ENCODE measurements at places on chromosomes 12 and 14.

- no peak for DNase-seq
Observed at GRCh38 chr14:100748403-100748802, 21.7 kb downstream of the DLK1 start.

DNA sequence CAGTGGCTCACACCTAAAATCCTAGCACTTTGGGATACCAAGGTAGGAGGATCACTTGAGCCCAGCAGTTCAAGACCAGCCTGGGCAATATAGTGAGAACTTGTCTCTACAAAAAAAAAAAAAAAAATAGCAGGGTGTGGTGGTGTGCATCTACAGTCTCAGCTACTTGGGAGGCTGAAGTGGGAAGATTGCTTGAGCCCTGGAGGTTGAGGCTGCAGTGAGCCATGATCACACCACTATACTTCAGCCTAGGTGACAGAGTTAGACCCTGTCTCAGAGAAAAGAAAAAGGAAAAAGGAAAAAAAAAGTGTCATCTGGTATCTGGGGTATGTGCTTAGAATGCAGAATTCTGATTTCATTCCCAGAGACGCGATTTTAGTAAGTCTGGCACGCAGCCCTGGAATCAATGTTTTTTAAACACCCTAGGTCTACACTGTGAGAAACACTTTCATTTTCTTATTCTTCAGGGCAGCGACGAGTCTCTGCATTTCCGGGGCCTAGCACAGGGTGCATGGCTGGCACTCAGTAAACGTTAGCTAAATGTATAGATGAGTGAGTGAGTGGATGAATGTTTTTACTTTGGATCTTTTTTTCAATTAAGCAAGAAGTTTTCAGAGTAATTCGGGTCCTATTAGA, 243.8 kb upstream of the PWP1 start:
- DNase-seq = no peak

DNA sequence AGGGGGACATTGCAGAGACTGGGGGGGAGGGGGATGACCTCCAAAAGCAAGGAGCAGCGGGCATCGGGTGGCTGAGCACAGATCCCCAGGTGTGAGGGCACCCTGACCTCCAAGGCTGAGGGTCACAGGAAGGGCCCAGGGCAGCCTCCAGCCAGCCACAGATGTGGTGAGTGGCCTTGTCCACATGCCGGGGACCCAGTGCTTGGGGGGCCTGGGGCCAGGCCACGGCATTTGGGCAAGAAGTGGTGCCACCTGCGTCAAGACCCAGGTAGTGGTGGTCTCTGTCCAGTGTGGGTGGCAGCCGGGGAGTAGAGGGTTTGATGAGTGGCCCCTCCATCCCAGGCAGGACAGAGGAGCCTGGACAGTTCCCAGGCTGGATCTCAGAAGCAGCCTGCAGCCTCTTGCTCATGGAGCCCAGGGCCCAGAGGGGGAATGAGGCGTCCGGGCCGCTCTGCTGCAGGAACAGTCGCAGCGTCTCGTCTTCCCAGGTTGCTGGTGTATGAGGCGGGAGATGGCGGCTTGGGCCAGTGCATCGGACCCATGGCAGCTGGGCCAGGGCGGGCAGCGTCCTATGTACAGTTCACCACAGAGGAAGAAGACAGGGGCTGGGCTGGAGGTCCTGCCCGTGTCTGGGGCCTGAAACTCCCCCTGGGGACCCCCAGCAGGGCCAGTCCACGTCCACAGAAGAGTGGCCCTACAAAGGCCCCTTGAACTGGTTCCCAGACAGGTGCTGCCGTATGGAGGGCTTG, 33.5 kb downstream of the CCNK start:
- DNase-seq = no peak

GRCh38 chr14:31705731-31706130, 144.5 kb downstream of the NUBPL start:
- no peak for DNase-seq

DNA sequence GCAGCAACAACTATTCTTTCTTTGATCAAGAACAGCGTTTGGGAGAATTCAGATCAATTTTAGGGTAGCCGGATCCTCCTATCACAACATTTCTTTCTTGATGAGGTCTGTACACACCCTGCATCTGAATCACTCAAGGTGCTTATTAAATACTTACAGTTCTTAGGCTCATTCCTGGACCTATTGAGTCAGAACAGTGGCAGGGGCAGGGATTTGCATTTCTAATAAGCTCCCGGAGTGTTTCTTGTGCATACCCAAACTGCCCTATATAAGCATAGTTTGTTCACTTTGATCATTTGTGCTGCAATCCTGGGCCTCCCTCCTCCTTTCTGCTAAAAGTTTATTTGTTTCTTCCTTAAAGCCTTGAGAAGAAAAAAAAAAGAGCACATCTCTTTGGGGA, 80.5 kb upstream of the RPH3A start:
- DNase-seq = no peak

- peak; percentile 40 for DNase-seq
Observed at GRCh38 chr14:75303381-75303789, 24.8 kb downstream of the FOS start.

- no peak for DNase-seq
Observed at GRCh38 chr12:79012636-79013035, 148.1 kb downstream of the SYT1 start.

Data from activated naive CD8-positive, alpha-beta T cell treated with anti-CD3 and anti-CD28 coated beads for 36 hours (primary cell).